Hematopoietic multipotent progenitor cell treated with erythropoietin and hydrocortisone succinate and interleukin-3 and kit ligand, for 8 days (in vitro differentiated cells): ENCODE measurements at places on chromosomes 1 and 21.

GRCh38 chr1:202163281-202164270 is 3.2 kb upstream of the PTPN7 start:
- no peak for DNase-seq

DNA sequence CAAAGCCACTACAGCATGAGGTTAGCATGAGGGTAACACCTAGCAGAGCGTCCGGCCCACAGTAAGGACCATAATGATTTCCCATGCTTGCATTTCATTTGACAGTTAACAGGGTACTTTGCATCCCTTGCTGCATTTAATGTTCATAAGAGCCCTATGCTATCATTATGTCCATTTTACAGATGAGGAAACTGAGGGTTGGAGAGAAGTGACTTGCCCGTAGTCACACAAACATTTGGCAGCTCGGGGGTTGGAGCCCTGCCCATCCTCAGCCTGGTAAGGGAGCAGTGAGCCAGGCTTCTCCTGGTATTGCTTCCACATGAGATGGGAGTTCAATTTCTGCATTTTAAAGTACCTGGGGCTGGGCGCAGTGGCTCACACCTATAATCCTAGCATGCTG is 16.5 kb upstream of the EPHB2 start:
- no peak for DNase-seq

GRCh38 chr1:14777516-14778506 is 179.3 kb downstream of the KAZN start:
- peak; percentile 91 for DNase-seq

- no peak for DNase-seq
Measured at GRCh38 chr1:206456577-206457370, 13.5 kb upstream of the IKBKE start.

- DNase-seq: no peak
Measured at GRCh38 chr1:161747801-161748200, 1.8 kb upstream of the DUSP12 start.

- DNase-seq: no peak
Measured at GRCh38 chr21:38413958-38414548, 84.2 kb downstream of the ERG start.
